IMR-90 (cell line): ENCODE measurements at places on chromosomes 1 and 21. TPM values are rescaled to one million over a fixed set of nuclear protein-coding genes. Genes with fewer than 3 reads are reported as not detected.

LYPD8 gene
- not detected in 2 replicates for total RNA-seq

DNA sequence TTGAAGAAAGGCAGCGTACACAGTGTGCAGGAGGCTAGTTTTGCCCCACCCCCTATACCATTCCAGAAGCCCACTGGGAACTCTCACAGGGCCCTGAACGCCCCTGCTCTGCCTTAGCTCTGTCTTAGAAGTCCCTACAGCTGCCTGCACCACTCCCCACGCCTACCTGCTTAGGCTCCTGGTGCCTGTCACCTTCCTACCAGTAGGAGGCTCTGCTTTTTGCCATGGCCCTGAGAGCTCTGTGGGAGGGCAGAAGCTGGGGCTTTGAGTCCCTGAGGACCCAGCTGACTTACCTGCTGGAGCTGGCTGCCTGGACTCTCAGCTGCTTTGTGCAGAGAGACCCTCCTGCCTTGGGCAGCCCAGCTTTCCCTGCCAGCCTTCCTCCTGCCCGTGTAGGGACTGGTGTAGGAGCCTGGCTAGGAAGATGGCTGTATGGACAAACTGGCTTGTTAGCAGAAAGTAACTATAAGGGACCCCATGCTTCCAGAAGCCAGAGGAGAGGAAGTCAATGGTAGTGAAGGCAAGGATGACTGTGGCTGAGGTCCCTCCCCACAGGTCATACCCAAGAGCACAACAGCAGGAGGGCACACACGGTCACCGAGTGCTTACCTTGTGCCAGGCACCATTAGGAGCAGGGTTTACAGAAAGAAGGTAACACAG, 9.8 kb upstream of the CELSR2 start:
- H3K27me3 ChIP-seq = no peaks in the 10 kb centered on the region
- H3K27ac ChIP-seq = no peak overlapping the region
- peaks cover 39% of the 10 kb centered on the region for H3K36me3 ChIP-seq
- DNase-seq = peak; percentile 46
- peaks cover 11% of the 10 kb centered on the region for H3K4me1 ChIP-seq
- no peak overlapping the region for H3K4me3 ChIP-seq

GRCh38 chr1:190119683-190120082, 358.0 kb downstream of the BRINP3 start:
- DNase-seq = no peak
- no peaks in the 10 kb centered on the region for H3K4me1 ChIP-seq
- H3K27me3 ChIP-seq = no peaks in the 10 kb centered on the region
- no peak overlapping the region for H3K4me3 ChIP-seq
- H3K27ac ChIP-seq = no peak overlapping the region

DNA sequence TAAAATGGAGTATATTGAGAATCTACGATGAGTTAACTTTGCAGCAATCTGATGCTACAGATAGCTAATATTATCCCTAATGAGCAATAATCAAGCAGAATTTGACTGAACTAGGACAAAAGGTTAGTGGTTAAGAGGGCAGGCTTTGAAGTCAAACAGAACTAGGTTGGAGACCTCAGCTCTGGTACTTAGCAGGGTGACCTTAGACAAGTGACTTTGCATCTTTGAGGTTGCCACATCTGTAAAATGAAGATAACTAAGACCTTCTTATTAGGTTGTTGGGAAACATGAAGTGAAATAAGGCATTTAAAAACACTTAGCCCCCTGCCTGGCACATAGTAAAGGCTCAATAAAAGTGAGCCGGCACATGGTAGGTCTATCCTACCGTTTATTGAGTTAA, 4.3 kb upstream of the FUCA1 start:
- H3K27ac ChIP-seq = no peak overlapping the region
- H3K4me1 ChIP-seq = no peaks in the 10 kb centered on the region
- no peak overlapping the region for H3K4me3 ChIP-seq
- DNase-seq = no peak
- H3K36me3 ChIP-seq = no peaks in the 10 kb centered on the region

DNA sequence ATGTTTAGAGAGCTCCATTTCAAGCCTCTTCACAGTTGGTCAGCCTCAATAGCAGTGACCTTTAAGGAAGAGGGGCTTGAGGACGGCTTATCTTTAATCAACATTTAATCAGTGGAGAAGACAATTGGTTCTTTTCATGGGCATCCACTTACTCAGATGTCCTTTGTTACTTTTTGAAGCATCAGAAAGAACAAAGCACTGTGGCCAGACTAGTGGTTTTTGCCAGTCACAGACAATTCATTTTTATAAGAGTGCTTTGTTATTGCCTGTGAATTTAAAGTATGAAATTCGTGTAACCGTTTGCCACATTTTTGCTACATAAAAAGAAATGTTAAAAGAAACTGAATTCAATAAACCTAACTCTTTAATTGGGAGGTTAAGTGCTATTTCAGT, 222.8 kb downstream of the TPR start:
- DNase-seq = no peak
- H3K4me3 ChIP-seq = no peak overlapping the region
- no peaks in the 10 kb centered on the region for H3K36me3 ChIP-seq
- H3K4me1 ChIP-seq = peaks cover 4% of the 10 kb centered on the region; the same call in 1 of the 2 replicates

- DNase-seq = no peak
- 0 out of 2 replicates have a peak, but pooled peaks cover 2% of the 10 kb centered on the region for H3K36me3 ChIP-seq
- no peak overlapping the region for H3K27ac ChIP-seq
- no peak overlapping the region for H3K4me3 ChIP-seq
- no peaks in the 10 kb centered on the region for H3K4me1 ChIP-seq
Measured at GRCh38 chr1:246081856-246082668, 425.0 kb downstream of the SMYD3 start.

DNA sequence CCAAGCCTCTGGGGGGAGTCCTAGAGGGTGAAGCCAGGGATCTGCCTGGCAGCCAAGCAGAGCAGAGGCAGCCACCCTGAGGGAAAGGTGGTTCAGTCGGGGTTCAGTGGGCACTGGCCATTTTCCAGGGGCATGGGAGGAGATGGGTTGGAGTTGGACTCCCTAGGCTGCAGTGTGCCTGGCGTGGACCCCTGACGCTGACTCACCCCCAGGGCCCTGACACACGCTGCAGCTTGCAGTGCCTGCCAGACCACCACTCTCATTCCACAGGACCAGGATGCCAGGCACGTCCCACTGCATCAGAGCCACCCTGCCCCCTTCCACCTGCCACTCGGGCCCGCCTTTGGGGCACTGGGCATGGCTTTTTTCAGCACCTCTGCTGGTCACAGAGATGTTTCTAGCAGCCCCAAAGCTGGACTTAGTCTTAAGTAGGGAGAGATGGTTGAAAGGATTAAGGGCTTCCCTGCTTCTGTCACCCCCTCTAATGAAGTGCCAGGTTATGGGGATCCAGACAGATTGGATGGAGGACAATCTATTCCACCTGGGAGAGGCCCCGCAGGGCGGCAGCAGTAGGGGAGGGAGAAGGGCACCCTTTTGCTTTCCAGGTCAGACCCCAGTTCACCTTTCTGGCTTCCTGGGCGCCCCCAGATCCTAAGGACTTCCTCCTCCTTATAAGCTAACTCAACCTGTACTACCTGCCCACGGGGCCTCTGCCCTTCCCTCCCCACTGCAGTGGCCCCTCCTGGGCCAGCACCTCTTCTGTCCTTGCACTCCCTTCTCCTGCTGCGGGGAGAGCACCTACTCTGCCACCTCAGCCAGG, 1.6 kb downstream of the SYT2 start:
- no peak for DNase-seq
- H3K36me3 ChIP-seq = no peaks in the 10 kb centered on the region

MAP3K21 gene
- total RNA-seq = 0.18 and 0.28 TPM in 2 replicates

- DNase-seq = peak; percentile 42
- H3K27me3 ChIP-seq = no peaks in the 10 kb centered on the region
- H3K4me3 ChIP-seq = no peak overlapping the region
- H3K36me3 ChIP-seq = no peaks in the 10 kb centered on the region
- no peaks in the 10 kb centered on the region for H3K4me1 ChIP-seq
Measured at GRCh38 chr1:170881268-170882265, 53.8 kb upstream of the MROH9 start.

ANXA9 gene
- under 0.01 and 0.36 TPM in 2 replicates for total RNA-seq

DNA sequence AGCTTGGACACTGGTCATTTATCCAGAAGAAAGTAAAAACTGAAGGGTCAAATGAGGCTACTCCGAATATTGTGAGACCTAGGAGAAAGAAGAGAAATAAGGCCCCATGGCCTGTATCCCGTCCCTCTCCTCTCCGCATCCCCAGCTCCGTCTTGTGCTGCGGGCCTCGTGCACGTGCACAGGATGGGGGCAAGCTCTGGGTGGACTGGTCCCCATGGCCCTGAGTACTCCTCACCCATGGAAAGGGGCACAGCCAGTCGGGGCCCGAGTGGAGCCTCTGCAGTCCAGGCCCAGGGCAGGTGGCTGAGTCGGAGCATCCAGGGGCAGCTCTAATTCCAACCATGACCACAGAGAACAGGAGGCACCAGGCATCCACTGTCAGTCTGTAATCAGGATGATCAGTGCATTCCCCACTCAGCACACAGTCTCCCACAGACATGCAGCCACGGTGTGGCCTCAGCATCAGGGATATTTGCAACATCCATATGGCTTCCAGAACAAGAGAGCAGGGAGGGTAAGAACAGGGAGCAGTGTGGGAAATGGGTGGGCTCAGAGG, 12.5 kb upstream of the OLIG1 start:
- DNase-seq = no peak
- no peak overlapping the region for H3K4me3 ChIP-seq
- H3K4me1 ChIP-seq = no peaks in the 10 kb centered on the region
- no peak overlapping the region for H3K27ac ChIP-seq
- no peaks in the 10 kb centered on the region for H3K36me3 ChIP-seq

DNA sequence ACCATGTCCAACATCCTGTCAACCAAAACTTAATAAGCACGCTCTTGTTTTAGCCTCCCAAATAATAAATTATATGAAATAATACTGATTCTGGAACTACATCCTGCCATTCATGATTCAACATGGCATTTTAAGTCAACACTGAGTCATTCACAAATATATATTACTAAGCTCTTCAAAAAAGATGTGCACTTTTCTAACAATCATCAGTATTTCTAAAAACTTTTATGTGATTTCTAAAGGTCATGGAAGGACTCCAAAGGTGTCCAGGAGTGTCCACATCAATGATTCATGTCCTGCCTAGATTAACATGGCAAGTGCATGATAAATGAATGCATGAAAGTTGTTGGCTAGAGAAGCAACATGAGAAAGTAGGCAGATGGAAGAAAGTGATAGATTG, 51.6 kb downstream of the NEGR1 start:
- no peaks in the 10 kb centered on the region for H3K27me3 ChIP-seq
- no peak overlapping the region for H3K4me3 ChIP-seq
- H3K36me3 ChIP-seq = no peaks in the 10 kb centered on the region
- H3K4me1 ChIP-seq = peaks cover 8% of the 10 kb centered on the region

- H3K4me1 ChIP-seq = peaks cover 27% of the 10 kb centered on the region
- peak overlapping the region; percentile 85 for H3K27ac ChIP-seq
- H3K36me3 ChIP-seq = no peaks in the 10 kb centered on the region
- H3K27me3 ChIP-seq = no peaks in the 10 kb centered on the region
Measured at GRCh38 chr1:206898089-206898914, 1.1 kb downstream of the IL24 start.

UBASH3A gene
- total RNA-seq = not detected in 2 replicates

DNA sequence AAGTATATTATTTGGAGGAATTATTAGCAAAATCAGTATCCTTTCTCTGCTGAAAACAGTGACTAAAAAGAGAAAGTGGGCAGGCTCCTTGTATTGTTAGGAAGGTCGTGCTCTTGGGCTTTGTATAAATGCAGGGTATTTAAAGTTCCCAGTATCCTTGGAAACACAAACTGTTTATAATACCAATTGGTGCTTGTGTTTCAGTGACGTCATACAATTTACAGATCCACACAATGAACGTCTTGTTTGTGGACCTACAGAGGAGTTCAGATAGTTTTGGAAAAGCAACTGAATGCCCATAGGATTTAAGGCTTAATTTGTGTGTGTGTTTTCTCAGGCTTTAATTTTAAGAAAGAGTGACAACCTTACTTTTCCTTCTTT, 168.2 kb downstream of the RASAL2 start:
- no peaks in the 10 kb centered on the region for H3K27me3 ChIP-seq
- H3K4me1 ChIP-seq = peaks cover 4% of the 10 kb centered on the region
- H3K27ac ChIP-seq = peak overlapping the region; percentile 40; the same call in 1 of the 2 replicates
- peak; percentile 92 for DNase-seq

FCGR3A gene
- total RNA-seq = not detected in 2 replicates

GRCh38 chr1:203271962-203272632, 33.2 kb upstream of the BTG2 start:
- peaks cover 5% of the 10 kb centered on the region; the same call in 1 of the 2 replicates for H3K4me1 ChIP-seq
- H3K27ac ChIP-seq = no peak overlapping the region
- H3K4me3 ChIP-seq = no peak overlapping the region
- H3K36me3 ChIP-seq = no peaks in the 10 kb centered on the region
- no peaks in the 10 kb centered on the region; the same call in 1 of the 2 replicates for H3K27me3 ChIP-seq
